ENCODE measurements at places on chromosomes 4 and X.
A peak's percentile ranks its signal among the peaks of the same experiment; 100 is the strongest.

DNA sequence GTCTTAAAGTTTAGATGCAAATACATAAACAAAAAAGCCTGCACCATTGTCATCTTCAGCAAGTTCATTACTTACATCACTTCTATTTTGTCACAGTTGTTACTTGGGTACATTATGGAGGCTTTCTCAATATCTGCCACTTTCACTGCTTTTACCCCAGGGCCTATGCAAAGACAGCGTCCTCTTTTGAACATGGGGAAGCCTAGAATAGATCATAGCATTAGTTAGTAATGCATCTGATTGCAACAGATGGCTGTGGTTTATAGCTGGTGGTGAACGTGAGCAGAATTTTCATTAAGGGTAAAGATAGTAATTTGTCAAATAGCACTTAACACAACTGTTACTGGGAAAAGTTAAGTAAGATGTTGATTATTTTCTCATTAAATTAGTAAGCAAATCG, 729 bp downstream of the CXCL11 start:
- DNase-seq: no peak

DNA sequence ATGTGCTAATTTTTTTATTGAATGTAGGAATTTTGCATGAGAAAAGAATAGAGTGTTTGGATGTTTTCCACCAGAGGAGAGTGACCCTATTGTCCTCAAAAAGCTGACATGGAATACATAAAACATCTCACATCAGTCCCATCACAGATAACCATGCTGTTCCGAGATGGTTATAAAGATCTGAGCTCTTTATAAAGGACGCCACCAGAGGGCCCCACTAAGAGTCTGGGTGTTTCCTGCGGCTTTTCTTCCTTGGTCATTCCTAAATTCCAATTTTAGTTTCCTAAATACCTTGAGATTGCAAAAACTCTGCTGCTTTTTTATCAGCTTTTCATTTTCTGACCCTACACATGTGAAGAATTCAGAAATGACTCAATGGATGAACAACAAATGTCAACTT, 504.5 kb upstream of the FRG1 start:
- no peak for DNase-seq

- no peak for DNase-seq
Observed at GRCh38 chr4:90219822-90220221, 92.6 kb downstream of the CCSER1 start.

DNA sequence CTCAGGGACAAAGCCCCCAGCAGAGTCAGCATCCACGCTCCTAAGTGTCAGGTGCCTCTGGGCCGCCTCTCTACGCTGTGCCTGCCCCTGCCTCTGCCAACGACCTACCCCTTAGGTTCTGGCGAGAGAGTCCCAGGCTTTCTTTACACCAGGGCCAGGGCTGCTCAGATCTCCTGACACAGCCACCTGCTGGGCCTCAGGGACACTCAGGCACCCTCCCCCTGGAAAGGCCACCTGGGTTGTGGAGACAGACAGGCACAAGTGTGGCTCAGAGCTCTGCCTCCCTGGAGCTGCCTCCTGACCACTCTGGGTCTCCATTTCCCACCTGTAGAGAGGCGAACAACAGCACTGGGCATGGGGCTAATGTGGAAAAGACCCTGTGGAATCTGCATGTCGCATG, 90.0 kb upstream of the ADRA2C start:
- no peak for DNase-seq

GRCh38 chrX:130081421-130082045, 28.8 kb downstream of the ELF4 start:
- DNase-seq: no peak

GRCh38 chr4:7192252-7193029, at the start of gene SORCS2:
Gene SORCS2 (plus strand): TSS chr4:7192538.
- DNase-seq: peak; percentile 44

- DNase-seq: no peak
Observed at GRCh38 chrX:9122519-9123245, 88.8 kb upstream of the FAM9B start.

- no peak for DNase-seq
Observed at GRCh38 chrX:97065973-97066372, 182.3 kb downstream of the RPA4 start.

DNA sequence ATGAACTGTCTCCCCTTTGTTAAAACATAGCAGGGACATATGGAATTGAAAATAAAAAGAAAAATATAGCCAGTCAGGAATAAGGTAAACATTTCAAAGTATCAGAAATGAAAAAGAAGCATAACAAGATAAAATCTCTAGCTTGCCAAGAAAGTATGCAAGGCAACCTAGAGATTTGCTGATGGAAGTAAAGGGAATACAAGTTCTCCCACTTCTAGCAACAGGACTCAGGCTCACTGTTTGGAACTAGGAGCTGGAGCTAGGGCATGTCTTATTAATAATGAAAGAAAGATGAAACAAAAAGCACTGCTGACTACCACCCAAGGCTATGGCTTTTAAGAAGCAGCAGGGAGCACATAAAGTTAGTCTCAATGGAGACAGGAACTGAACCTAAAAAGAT, 18.2 kb downstream of the ANKRD50 start:
- DNase-seq: no peak

GRCh38 chr4:185638548-185639301, 103.4 kb upstream of the PDLIM3 start:
- no peak for DNase-seq
